Stimulated activated CD4-positive, alpha-beta T cell treated with anti-CD3 and anti-CD28 coated beads, Interleukin-1b, Interleukin-23, amount 100 ng/mL, for 48 hours (primary cell): ENCODE measurements at places on chromosomes 11 and 22.

GRCh38 chr11:26618441-26618840, 46.4 kb upstream of the MUC15 start:
- DNase-seq, result no peak

GRCh38 chr22:26923531-26923930, 266.1 kb downstream of the MIAT start:
- DNase-seq, result no peak

GRCh38 chr11:117075186-117075585, 23.0 kb downstream of the SIK3 start:
- no peak for DNase-seq

GRCh38 chr11:93718057-93718563, 23.2 kb downstream of the TAF1D start:
- no peak for DNase-seq

DNA sequence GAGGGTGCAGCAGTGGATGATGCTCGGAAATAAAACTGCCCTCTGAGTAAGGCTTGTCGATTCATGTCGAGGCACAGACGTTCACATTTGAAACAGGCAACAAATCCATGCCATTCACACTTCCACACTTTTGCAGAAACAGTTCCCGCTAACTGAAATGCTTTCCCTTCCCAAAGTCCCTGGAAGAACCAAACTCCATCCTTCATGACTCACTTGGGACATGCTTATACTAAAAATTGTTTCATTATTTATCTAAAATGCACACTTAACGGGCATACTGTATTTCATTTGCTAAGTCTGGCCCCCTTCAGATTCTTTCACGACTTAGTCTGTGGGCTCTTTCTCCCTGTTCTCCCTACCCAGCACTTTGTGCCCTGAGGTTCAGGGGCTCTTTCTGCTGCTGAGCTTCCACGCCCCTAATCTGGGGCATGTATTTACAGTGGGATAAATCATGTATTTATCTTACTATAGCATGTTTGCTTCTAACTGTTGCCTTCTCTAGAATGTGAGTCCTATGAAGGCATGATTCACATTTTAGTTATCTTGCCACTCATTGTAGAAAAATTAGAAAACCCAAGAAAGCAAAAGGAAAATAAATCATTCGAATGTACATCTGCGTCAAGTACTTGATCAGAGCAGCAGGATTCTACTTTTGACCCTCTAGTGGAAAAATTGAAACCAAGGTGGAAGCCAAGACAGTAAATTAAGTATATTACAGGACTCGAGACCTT, 12.5 kb downstream of the SCGB1A1 start:
- no peak for DNase-seq

DNA sequence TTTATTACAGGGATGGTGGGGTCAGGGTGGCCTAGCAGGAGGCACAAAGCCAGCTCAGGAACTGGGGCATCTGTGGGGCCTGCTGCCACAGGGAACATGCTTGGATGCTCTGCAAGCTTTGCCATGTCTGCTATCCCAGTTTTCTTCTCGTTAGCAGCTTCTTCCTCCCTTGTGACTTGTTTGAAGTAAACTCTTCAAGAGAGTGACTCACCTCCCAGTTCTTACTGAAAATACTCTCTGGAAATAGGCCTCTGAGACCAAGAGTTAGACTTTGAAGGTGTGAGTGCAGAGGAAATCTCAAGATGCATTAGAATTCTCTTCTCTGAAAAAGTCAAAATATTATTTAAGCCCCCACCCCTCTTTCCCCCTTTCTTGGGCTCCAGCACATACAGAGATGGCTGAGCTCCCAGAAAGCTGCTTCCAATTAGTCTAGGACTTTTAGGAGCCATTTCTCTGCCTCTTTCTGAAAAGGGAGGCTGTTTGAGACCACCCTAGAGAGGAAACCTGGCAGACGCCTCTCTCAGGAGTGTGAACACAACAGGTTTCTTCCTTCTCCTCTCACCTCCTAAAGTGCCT, 15.1 kb downstream of the CWC15 start:
- no peak for DNase-seq

GRCh38 chr22:32721328-32722180, 80.0 kb upstream of the TIMP3 start:
- no peak for DNase-seq

DNA sequence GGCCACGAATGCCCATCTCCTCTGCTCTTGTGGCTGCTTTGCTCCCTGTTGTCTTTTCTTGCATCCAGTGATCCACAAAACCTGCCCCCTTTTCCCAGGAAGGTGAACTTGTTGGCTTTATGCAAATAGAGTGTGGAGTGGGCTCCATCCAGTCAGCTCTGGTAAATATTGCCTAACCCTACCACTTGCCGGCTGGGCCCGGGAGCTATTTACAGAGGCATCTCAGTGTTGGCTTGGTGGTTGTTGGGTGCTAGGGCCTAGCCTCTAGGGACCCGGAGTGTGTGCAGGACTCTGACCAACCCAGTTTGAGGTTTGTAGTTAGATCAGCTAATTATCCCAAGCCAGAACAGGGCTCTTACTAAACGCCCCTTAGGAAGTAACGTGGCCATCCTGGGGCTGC, 40.8 kb upstream of the TLCD5 start:
- no peak for DNase-seq

DNA sequence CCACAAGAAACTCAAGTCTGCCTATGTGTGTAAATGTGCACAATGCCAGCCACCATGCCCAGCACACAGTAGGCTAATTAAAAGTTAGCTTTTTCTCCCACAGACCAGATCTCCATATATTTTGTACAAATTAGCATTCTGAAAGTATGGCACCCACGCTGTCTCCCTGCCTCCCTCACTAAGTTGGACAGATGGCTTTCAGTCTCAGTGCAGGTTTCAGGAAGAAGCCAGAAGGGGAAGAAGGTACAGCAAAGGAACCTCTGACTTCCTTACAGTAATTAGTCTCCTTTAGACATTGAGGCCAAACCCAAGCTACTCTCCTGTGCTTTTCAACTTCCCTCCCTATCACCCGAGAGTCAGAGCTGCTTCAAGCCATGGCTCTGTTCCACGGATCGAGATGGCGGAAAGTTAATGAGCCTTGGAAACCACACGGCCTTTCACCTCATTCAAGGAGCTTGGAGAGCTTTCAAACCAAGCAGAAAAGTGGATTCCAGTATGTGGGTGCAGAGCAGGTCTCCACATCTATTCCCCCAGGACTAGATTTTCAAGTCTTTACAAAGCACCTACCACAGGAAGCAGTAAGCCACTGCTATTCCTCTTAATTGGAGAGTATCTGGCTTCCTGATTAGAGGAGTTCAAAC, 221.1 kb upstream of the NARS2 start:
- DNase-seq, result no peak

DNA sequence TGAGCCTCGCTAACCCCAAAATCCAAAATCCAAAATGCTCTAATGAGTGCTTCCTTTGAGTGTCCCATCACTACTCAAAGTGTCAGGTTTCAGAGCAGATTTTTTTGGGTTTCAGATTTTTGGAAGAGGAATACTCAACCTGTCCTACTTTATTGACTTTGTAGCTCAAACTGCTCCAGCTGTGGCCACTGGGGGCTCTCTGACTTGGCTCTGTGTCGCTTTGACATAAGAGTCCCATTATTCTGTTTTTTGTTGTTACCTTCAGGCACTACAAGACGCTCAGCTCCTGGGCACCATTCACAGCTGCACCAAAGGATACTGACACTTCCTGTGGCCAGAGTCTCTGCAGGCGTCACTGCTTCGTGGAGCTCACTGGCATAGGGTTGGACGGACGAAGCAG, 41.1 kb downstream of the PHF21B start:
- no peak for DNase-seq

DNA sequence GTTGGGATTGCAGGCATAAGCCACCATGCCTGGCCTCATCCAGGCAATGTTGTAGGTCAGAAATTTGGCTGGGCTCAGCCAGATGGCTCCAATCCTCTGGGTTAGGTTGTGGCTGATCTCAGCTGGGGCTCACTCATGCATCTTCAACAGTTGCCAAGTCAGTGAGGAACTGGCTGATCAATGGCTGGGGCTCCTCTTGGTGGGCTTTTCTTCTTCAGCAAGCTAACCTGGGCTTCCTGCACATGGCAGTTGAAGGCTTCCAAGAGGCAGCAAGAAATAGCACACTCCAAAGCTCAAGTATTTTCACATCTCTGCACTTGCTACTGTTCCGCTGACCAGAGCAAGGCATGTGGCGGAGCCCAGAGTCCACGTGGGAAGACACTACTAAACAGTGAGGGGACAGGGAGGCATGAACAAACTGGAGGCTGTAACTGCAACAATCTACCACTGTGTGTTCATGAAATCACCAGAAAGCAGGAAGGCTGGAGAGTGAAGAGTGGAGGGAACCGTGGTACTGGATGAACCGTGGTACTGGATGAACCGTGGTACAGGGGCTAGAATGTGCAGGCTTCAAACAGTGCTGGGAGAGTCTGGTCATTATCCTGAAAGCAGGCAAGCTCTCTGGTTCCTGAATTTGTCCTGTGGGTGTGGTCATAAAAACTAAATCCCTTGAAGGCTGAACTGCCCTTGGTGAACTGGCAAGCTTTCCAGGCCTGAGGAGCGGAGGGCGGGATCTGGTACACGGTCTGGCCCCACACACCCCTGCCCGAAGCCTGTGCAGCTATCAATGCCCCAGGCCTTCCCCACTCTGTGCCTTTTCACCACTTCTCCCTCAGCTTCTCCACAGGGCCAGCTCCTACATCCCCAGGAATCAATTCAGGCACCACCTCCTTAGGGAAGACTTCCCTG, 20.2 kb downstream of the CHST1 start:
- no peak for DNase-seq

DNA sequence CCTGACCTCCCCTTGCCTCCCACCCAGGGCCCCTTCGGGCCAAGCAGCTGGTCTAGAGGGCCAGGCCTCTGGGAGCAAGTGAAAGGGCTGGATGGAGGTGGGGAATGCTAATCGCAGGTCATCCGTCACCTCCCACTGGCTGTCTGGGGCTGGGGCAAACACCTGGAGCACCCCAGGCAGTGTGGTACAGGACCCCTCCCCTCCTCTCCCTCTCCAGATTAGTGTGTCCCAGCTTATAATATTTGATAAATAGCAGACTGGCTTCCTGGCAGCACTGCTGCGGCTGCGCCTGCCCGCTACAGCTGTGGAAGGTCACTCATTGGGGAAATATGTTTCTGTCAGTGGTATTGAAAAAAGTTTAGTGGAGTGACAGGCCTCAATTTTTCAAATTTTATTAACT, 90.7 kb upstream of the PHOX2A start:
- DNase-seq, result no peak

GRCh38 chr11:117834838-117835443, 10.4 kb upstream of the FXYD2 start:
- DNase-seq, result no peak

DNA sequence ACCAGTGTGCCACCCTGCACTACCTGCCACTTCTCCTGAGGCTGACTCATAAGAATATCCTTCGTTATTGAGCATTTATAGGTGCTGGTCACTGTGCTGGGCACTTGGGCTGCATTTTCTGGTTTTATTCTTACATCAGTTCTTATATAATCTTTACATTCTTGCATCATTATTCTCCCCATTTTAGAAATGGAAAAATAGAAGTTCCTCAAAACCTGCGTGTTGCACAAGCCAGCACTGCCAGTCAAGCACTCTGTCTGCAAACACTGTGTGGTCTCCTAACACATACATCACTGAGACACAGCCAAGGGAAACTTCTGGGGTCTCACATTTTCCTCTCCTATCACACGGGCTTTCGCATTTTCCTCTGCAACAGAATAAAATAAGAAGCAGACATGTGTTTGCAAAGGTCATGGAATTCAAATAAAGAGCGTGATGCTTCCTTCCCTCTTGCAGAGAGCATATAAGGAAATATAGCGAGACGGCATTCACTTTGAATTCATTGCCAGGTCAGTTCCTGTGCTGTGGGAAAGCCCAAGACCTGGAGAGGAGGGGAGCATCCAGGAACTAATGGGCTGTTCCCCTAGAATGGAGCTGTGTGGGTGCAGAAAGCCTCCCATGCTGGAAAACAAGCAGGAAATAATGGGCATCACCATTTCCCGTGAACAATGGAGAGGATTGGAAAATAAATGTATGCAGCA, 73.9 kb upstream of the SEZ6L start:
- DNase-seq, result no peak

DNA sequence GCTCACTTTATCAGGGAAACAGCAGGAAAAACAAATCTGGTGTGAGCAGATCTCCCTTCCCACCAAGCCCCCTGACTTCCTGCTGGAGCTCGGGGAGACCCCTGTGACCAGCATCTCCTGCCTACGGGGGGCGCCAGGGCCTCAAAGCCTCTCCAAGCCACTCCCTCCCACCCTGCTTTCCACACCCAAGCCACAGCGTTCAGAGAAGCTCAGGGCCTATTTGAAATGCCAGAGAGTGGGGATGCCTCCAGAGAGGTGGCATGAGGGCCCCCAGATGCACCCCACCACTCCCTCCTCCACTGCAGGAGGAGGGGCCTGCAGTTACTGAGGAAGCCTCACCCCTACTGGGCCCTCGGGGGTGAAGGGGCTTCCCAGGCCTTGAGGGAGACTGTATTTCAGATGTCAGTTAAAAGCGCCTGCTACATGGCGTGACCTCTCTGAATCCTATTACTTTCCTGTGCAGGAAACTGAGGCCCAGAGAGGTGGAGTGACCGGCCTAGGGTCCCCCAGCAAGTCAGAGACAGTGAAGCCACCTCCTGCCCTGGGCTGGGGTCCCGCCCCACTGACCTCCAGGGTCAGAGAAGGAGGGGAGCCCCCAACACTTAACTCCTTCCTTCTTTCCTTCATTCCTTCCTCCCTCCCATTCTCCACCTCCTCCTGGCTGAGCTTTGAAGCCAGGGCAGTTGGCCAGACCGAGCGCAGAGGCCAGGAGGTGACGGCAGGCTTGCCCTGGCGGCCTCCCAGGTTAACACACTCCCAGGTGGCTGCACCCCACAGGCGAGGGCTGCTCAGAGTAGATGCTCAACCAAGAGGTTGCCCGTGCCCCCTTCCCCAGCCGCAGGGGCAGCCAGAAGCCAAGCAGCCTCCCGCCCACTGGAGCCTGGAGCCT, 6.0 kb upstream of the CDKN1C start:
- no peak for DNase-seq

DNA sequence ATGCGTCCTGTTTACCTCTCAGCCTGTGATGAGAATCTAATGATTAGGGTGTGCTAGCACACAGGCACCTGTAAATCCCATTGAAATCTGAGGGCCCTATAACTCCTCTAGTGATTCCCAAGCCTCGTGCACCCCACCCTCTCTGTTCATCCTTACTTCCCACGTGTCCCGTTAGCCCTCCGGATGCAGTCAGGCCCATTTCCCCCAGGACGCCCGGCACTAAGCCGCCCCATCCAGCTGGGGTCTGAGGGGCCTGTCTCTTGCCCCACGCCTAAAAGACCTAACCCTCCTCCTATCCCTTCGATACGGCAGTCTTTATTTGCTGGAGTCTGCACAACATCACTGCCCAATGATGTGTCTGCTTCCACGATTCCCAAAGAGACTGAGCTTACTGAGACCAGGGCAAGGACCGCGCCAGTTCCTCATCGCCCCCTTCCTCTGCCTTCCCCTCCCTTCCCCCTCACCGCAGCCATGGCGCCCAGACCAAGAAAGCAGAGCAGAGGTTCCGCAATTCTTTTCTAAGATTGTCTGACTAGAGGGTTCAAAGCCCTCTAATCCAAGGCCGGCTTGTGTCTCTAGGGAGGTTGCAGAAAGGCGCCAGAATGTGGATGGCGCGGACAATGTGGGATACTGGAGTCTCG, 1.1 kb upstream of the FADS2 start:
- DNase-seq, result no peak

- DNase-seq, result no peak
Measured at GRCh38 chr11:80948781-80949180, 1508.0 kb upstream of the TENM4 start.

- DNase-seq, result no peak
Measured at GRCh38 chr11:44203270-44204043, 106.5 kb downstream of the ALX4 start.
